ENCODE measurements at places on chromosomes 3 and 15.
A peak's percentile ranks its signal among the peaks of the same experiment; 100 is the strongest.

- H3K27ac ChIP-seq: no peak overlapping the region
- no peaks in the 10 kb centered on the region for H3K27me3 ChIP-seq
- no peak for DNase-seq
- no peaks in the 10 kb centered on the region for H3K4me1 ChIP-seq
- no peaks in the 10 kb centered on the region for H3K36me3 ChIP-seq
Measured at GRCh38 chr3:155609586-155609985, 135.3 kb downstream of the PLCH1 start.

- H3K36me3 ChIP-seq: peaks cover 44% of the 10 kb centered on the region
- DNase-seq: peak; percentile 25
- no peaks in the 10 kb centered on the region for H3K27me3 ChIP-seq
- no peak overlapping the region for H3K4me3 ChIP-seq
Measured at GRCh38 chr3:134527037-134527436, 41.2 kb downstream of the CEP63 start.

DNA sequence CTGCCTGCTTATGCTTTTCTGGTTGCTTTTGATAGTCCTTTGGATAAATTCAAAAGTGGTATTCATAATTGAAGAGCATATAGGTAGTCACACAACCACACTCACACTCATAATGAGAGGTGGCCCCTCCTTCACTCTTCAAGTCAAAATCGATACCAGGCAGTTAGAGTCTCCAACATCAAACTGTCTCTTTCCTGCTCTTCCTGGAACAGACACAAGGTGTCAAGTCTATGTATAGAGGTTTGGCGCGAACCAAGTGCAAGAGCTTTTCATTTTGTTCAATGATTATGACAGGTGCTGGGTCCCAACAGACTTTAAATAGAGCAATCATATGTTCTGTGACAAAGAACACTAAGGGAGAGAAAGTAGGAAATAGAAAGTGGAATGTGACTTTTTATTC, 29.9 kb upstream of the RGMA start:
- H3K4me1 ChIP-seq: peaks cover 12% of the 10 kb centered on the region
- no peak overlapping the region for H3K4me3 ChIP-seq
- DNase-seq: no peak
- no peak overlapping the region for H3K27ac ChIP-seq

DNA sequence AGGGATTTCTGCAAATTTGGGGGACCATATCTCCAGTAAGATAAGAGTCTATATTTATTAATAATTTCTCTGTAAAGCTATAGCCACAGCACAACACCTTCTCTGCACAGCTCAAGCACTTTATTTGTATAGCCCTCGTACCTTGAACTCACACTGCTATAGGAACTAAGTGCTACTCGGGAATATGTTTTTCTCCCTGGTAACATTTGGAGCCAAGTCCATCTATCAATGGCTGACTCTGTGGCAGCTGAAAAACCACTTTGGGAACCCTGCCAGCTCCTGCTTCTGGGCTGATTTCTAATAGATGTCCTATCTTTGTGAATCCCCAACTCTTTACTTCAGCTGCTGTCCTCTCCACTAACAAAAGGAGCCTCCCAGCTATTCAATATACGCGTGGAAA, 298.5 kb downstream of the GBE1 start:
- H3K36me3 ChIP-seq: no peaks in the 10 kb centered on the region
- H3K27me3 ChIP-seq: no peaks in the 10 kb centered on the region
- H3K27ac ChIP-seq: no peak overlapping the region
- no peak for DNase-seq

- no peak overlapping the region for H3K4me3 ChIP-seq
- peaks cover 29% of the 10 kb centered on the region for H3K4me1 ChIP-seq
- peaks cover 18% of the 10 kb centered on the region for H3K27me3 ChIP-seq
- H3K27ac ChIP-seq: no peak overlapping the region
- H3K36me3 ChIP-seq: peaks cover 12% of the 10 kb centered on the region
Measured at GRCh38 chr15:70430069-70430468, 332.4 kb upstream of the TLE3 start.

DNA sequence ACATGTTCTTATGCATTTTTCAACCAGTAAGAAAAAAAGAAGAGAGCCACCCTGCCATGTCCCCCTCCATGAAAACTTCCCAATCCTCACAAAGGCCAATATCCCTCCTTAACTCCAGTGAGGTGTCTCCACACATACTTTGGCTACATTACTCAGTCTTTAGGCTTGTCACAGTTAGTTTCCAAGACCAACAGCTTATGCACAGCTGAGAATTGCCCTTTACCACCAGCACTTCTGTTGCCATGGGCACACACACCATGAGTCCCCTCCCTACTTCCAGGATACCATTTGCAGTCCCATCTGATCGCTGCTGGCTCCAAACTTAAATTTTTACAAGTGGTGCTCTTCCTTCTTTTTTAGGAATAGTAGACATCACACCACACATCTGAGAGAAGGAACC, 150.3 kb upstream of the STRIT1 start:
- H3K27me3 ChIP-seq: no peaks in the 10 kb centered on the region
- no peak for DNase-seq
- H3K4me3 ChIP-seq: no peak overlapping the region

DNA sequence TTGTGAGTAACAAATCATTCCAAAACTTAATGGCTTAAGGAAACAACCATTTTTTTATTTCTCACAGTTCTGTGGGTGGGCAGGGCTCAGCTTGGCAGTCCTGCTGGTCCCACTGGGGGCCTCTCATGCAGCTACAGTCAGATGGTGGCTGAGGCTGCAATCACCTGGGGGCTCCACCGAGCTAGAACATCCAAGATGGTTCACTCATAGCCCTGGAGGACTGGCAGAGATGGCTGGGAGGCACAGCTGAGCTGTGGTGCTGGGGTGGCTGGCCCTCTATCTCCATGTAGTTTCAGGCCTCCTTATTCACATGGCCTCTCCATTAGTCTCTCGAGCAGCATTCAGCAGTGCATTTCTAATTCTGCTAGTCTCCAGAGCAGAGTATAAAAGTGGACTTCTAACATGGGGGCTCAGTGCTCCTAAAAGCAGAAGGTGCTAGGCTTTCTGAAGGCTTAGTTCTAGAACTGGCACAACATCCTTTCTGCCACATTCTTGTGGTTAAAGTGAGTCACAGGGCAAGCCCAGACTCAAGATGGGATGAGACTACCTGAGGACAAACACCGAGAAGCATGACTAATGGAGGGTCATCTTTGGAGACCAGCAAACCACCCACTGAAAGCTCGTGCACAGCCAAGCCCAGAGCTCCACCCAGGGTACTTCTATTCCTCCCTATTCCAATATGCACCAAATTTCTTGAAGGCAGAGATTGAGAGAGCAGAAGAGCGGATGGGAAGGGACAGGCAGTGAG, 6.3 kb downstream of the CAV3 start:
- no peak overlapping the region for H3K27ac ChIP-seq
- no peak overlapping the region for H3K4me3 ChIP-seq
- no peak for DNase-seq
- H3K4me1 ChIP-seq: no peaks in the 10 kb centered on the region

GRCh38 chr15:52151353-52151752, 38.8 kb upstream of the BCL2L10 start:
- no peak overlapping the region for H3K27ac ChIP-seq
- H3K36me3 ChIP-seq: peaks cover 34% of the 10 kb centered on the region
- H3K4me1 ChIP-seq: no peaks in the 10 kb centered on the region
- no peak for DNase-seq
- no peak overlapping the region for H3K4me3 ChIP-seq
- no peaks in the 10 kb centered on the region for H3K27me3 ChIP-seq

DNA sequence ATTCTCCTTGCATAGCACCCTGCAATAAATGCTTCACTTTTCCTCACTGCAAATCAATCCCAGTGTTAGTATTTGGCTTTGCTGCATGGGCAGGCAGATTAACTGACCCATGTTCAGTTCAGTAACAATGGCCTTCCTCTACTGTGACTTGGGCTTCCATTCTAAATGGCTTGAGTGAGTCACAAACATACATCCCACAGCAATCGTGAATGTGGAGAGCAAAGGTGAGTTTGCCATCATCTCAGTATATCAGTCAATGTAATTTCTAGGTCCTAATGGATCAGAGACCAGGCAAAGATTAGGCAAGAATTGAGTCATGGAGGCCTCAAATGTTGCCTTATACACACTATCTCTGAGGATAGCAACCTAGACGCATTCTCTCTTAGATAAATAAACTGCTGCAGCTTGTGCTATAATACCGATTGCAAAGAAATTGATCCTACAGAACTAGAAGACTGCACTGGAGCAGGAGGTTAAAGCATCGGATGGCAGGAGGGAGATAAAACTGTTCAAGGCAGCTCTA, 8.3 kb upstream of the ATP8B4 start:
- H3K4me3 ChIP-seq: no peak overlapping the region
- no peak for DNase-seq
- H3K27ac ChIP-seq: no peak overlapping the region
- H3K27me3 ChIP-seq: peaks cover 3% of the 10 kb centered on the region

- H3K27ac ChIP-seq: no peak overlapping the region
- no peaks in the 10 kb centered on the region for H3K36me3 ChIP-seq
- H3K27me3 ChIP-seq: peaks cover 78% of the 10 kb centered on the region
- H3K4me1 ChIP-seq: no peaks in the 10 kb centered on the region
Measured at GRCh38 chr3:14859880-14860279, 41.1 kb downstream of the FGD5 start.

DNA sequence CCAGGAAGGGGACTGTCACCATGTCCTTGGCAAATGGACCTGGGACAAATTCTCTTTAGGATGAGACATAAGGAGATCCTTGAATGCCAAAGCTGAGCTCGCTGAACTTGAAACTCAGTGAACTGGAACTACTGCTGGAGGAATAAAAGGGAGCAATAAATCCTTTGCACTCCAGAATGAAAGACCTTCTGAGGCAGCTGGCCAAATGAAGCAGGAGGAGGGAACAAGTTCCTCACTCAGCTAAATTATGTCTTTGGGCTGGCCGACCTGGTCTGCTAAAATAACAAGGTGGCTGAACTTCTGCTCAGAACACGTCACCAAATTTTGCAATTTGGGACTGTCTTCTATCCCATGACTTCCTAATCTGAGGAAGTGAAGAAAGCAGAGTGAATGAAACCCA, 314.7 kb downstream of the LPP start:
- no peak overlapping the region for H3K4me3 ChIP-seq
- no peak for DNase-seq
- H3K27me3 ChIP-seq: no peaks in the 10 kb centered on the region

- no peak overlapping the region for H3K27ac ChIP-seq
- peaks cover 9% of the 10 kb centered on the region for H3K27me3 ChIP-seq
- no peak for DNase-seq
- no peaks in the 10 kb centered on the region for H3K36me3 ChIP-seq
- no peak overlapping the region for H3K4me3 ChIP-seq
- H3K4me1 ChIP-seq: no peaks in the 10 kb centered on the region
Measured at GRCh38 chr3:33196538-33196937, 22.1 kb downstream of the SUSD5 start.

GRCh38 chr3:23496165-23496564, 293.0 kb downstream of the UBE2E2 start:
- no peaks in the 10 kb centered on the region for H3K4me1 ChIP-seq
- no peaks in the 10 kb centered on the region for H3K27me3 ChIP-seq
- no peak overlapping the region for H3K27ac ChIP-seq
- no peak overlapping the region for H3K4me3 ChIP-seq

- H3K4me3 ChIP-seq: peak overlapping the region; percentile 6
- H3K4me1 ChIP-seq: peaks cover 53% of the 10 kb centered on the region
- H3K27ac ChIP-seq: peak overlapping the region; percentile 81
- no peaks in the 10 kb centered on the region for H3K36me3 ChIP-seq
- H3K27me3 ChIP-seq: peaks cover 18% of the 10 kb centered on the region
Measured at GRCh38 chr15:74315626-74316025, 51.8 kb downstream of the CYP11A1 start.

DNA sequence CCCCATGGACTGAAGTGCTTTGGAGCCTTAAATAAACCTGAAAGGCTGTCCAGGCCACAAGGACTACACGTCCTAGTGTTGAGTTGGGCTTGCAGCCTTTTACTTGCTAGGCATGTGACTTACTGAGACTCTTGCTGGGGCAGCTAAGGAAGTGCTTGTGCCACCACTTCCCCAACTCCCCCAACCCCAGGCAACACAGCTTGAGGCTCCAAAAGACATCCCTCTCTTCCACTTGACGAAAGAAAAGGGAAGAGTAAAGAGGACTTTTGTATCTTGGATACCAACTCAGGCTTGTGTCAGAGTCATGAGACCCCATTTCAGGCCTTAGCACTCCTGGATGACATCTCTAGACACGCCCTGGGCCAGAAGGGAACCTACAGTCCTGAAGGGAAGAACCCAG, 109.8 kb downstream of the XRN1 start:
- no peaks in the 10 kb centered on the region for H3K27me3 ChIP-seq
- no peak overlapping the region for H3K4me3 ChIP-seq
- no peak for DNase-seq

GRCh38 chr3:30082652-30083051, 523.7 kb upstream of the TGFBR2 start:
- H3K36me3 ChIP-seq: no peaks in the 10 kb centered on the region
- no peak overlapping the region for H3K4me3 ChIP-seq
- peaks cover 6% of the 10 kb centered on the region for H3K27me3 ChIP-seq
- no peak overlapping the region for H3K27ac ChIP-seq

GRCh38 chr3:15528854-15529537, 7.5 kb upstream of the COLQ start:
- no peak overlapping the region for H3K4me3 ChIP-seq
- peaks cover 6% of the 10 kb centered on the region for H3K36me3 ChIP-seq
- no peak for DNase-seq
- peaks cover 33% of the 10 kb centered on the region for H3K4me1 ChIP-seq
- peak overlapping the region; percentile 16 for H3K27ac ChIP-seq

- no peak overlapping the region for H3K4me3 ChIP-seq
- H3K4me1 ChIP-seq: no peaks in the 10 kb centered on the region
- DNase-seq: no peak
- H3K36me3 ChIP-seq: no peaks in the 10 kb centered on the region
Measured at GRCh38 chr3:116316771-116317170, 128.5 kb downstream of the LSAMP start.

DNA sequence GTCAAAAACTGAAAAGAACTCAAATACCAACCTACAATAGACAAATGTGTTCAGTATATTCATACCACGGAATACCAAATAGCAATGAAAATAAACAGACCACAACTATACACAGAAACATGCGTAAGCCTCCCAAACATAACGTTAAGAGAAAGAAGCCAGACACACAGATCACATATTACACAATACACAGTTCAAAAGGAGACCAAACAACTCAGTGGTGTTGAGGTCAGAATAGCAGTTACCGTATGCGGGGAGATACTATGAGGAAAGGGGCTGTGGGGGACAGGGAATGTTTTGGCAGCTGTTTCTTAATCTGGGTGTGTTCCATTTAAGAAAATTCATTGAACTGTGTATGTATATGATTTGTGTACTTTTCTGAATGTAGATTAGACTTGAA, 6.6 kb downstream of the OSBPL10 start:
- peaks cover 8% of the 10 kb centered on the region for H3K4me1 ChIP-seq
- H3K36me3 ChIP-seq: no peaks in the 10 kb centered on the region
- DNase-seq: no peak
- peaks cover 19% of the 10 kb centered on the region for H3K27me3 ChIP-seq
- no peak overlapping the region for H3K27ac ChIP-seq
- H3K4me3 ChIP-seq: no peak overlapping the region

- H3K27me3 ChIP-seq: peaks cover 34% of the 10 kb centered on the region
- peak; percentile 59 for DNase-seq
- H3K4me3 ChIP-seq: no peak overlapping the region
- H3K4me1 ChIP-seq: peaks cover 3% of the 10 kb centered on the region
- H3K36me3 ChIP-seq: no peaks in the 10 kb centered on the region
- H3K27ac ChIP-seq: no peak overlapping the region
Measured at GRCh38 chr3:14319654-14320182, 82.7 kb upstream of the SLC6A6 start.

GRCh38 chr3:197038679-197039462, 9.3 kb upstream of the MELTF start:
- H3K4me3 ChIP-seq: no peak overlapping the region
- H3K4me1 ChIP-seq: no peaks in the 10 kb centered on the region
- H3K27me3 ChIP-seq: peaks cover 15% of the 10 kb centered on the region

- no peak for DNase-seq
- peaks cover 4% of the 10 kb centered on the region for H3K4me1 ChIP-seq
Measured at GRCh38 chr3:127555108-127555507, 35.4 kb downstream of the TPRA1 start.
